GM23248 (cell line): ENCODE measurements at places on chromosomes 4 and X. TPM values are rescaled to one million over a fixed set of nuclear protein-coding genes. Genes with fewer than 3 reads are reported as not detected.

Gene BCORL1
- total RNA-seq: 0.38 and 1.7 TPM in 2 replicates

Gene LRIT3
- total RNA-seq: 0.11 TPM in 1 of 2 replicates, not detected in the other

Gene ZNF518B
- total RNA-seq: 19.0 and 28.7 TPM in 2 replicates

Gene CXCR3
- not detected in 2 replicates for total RNA-seq

Gene RIBC1
- total RNA-seq: 0.25 and 0.32 TPM in 2 replicates

Gene RGN
- total RNA-seq: 1.6 and 6.2 TPM in 2 replicates

Gene NPY5R
- not detected in 2 replicates for total RNA-seq

Gene LARP7
- total RNA-seq: 22.8 and 28.3 TPM in 2 replicates

Gene ADH1C
- total RNA-seq: not detected in 2 replicates

- DNase-seq: no peak
Observed at GRCh38 chr4:66028668-66029067, 358.4 kb upstream of the EPHA5 start.

- no peak for DNase-seq
Observed at GRCh38 chr4:87849612-87850011, 16.8 kb downstream of the MEPE start.

DNA sequence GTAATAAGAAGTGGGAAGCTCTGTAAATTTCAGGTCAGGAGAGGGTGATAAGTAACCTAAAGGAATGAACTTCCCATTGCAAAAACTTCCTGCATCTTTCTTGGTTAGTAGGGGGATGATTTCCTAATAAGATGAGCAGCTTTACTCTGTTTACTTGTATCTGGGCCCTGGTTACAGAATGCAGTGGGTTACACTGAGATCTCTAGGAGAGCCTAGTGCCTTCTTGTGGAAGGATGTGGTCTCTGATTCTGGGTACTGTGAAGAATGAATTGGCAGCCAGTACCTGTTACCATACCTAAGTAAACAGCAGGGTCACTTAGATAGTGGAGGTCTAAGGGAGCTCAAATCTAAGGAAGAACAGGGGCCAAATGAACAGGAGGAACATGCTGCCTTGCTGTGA is 320.6 kb downstream of the ARHGAP10 start:
- DNase-seq: no peak

- no peak for DNase-seq
Observed at GRCh38 chrX:123477673-123478072, 255.2 kb downstream of the THOC2 start.

GRCh38 chrX:118448273-118448783 is 47.3 kb upstream of the DOCK11 start:
- DNase-seq: peak; percentile 67

- no peak for DNase-seq
Observed at GRCh38 chr4:185541251-185541727, 6.0 kb upstream of the PDLIM3 start.

GRCh38 chr4:25628451-25628850 is 27.2 kb upstream of the SLC34A2 start:
- no peak for DNase-seq

- DNase-seq: no peak
Observed at GRCh38 chr4:54184581-54184980, 44.5 kb upstream of the PDGFRA start.

DNA sequence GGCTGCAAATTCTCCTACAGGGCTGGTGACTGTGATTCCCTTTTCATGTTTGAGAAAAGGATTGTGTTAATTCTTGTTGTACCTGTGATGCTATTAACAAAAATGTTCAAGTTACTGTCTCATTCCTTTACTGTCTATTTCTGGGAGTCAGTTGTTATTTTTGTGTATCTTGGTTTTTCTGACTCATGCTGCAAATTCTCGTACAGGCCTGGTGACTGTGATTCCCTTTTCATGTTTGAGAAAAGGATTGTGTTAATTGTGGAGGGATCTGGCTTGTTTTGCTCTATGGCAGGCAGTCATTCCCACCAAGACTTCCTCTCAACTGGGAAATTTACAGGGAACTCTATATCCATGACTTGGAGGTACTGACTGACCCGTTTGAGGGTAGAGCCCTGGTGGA is 693.4 kb upstream of the INTU start:
- peak; percentile 79 for DNase-seq

DNA sequence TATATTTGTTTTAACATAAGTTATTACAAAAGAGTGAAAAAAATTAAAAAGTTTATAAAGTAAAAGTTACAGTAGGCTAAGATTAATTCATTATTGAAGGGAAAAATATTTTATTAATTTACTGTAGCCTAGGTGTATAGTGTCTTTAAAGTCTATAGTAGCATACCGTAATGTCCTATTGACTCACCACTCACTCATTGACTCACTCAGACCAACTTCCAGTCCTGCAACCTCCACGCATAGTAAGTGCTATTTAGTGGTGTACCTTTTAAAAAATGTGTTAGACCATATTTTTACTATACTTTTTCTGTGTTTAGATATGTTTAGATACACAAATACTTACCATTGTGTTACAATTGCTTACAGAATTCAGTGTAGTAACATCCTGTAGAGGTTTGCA is 841.1 kb downstream of the CENPC start:
- DNase-seq: no peak

GRCh38 chr4:51943221-51943620 is 76.9 kb downstream of the LRRC66 start:
- peak; percentile 30 for DNase-seq

DNA sequence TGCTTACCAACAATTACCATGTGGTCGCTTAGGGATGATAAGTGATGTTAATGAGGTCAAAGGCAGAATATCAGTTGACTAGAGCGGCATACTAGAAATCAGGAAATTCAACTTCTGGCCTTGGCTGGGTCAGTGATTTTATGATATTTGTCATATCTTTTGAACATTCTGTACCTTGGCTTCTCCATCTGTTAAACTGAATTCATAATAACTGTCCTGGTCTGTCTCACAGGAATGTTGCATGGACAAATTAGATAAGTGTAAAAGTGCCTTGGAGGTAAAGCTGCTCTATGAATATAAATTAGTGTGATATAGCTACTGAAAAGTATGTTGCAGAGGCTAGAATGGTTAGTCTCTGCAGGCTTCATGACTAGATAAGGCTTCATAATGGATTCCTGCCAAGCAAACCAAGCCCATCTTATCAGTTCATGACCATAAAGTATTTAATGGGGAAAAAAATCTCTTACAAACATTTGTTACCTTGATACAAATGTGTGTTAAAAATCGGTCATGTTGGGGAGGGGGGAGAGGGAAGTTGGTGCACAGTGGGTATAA is 104.6 kb upstream of the BMPR1B start:
- DNase-seq: no peak

DNA sequence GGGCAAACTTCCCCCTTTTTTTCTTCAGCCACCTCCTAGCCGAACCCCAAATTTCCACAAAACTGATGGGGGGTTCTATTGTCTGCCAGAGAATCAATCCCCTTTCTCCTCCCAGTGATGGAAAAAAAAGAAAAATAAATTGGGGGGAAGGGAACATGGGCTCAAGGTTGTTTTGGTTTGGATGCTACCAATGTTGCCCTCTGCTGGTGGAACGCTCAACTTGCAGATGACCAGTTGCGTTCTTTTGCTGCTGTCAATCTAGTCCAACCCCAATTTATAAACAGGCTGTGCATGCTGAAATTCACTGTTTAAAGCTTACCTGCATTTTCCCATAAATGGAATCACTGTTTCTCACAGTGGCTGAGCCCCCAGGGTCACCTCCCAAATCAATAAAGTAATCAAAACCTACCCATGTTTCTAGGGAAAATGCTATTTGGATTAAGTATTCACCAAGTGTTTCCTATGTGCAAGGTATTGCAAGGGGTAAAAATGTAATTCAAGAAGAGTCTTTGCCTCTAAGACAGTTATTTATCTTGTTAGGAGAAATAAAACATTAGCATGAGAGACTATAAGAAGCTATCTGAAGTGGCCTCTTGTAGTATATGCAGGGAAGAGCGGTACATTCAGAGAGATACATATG is 116.7 kb upstream of the TMEM164 start:
- peak; percentile 62 for DNase-seq

- DNase-seq: no peak
Observed at GRCh38 chr4:14132301-14132700, 504.8 kb upstream of the BOD1L1 start.

DNA sequence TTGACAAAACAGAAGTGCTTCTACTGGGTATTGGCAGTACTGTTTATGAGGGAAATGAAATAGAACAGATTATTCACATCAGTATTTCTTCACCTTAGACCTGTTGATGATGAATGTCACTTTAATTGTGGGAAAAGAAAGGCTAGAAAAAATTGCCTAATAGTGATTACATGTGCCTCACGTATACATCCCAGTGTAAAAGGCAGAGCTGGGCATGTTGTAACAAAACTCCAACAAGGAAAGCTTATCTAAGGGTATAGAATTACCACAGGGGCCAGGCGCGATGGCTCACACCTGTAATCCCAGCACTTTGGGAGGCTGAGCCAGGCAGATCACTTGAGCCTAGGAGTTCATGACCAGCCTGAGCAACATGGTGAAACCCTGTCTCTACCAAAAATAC is 4.2 kb downstream of the PGM2 start:
- no peak for DNase-seq

DNA sequence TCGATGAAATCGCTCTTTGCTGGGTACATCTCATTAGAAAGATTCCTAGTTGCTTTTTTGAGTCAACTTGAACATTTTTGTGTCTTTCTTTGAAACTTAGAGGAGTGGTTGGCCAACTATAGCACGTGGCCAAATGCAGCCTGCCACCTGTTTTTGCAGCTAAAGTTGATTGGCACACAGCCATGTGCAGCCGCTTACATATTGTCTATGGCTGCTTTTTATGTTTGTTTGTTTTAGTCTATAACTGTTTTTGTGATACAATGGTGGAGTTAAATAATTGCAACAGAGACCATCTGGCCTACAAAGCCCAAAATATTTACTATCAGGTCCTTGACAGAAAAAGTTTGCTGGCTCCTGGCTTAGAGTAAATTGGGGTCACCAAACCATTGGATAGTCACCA is 86.3 kb downstream of the CLCN4 start:
- no peak for DNase-seq

DNA sequence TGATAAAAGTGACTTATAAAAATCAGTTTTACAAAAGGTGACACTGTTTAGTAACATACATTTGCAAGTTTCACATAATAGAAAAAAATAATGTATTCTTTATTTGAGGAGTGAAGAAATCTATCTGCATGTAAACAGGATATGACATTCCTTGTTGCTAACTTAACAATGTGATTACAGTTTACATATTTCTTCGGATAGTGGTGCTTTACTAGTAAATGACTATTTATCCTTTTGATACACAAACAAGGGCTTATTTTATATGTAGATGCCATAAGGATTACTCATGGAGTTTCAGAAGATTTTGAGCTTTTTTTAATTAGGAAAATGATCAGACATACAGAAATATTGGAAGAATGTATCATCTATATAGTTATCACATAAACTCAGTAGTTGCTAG is 126.5 kb downstream of the SLIT2 start:
- DNase-seq: no peak

- peak; percentile 21 for DNase-seq
Observed at GRCh38 chrX:39242187-39242586, 440.9 kb downstream of the MID1IP1 start.

DNA sequence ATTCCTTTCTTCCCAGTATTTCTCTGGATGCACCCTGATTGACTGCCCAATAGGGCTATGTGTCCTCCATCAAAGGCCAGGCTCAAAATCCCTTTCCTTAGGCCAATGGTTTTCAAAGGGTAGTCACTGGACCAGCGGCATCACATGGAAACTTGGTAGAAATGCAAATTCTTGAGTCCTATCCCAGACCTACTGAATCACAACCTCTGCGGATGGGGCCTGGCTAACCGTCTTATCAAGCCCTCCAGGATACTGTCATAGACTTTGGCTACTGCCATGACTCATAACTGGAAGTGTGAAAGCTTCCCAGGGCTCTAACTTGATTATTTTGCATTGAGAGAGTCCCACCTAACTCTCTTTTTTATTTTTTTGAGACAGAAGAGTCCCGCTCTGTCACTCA is 71.9 kb upstream of the TFDP3 start:
- DNase-seq: peak; percentile 80

- DNase-seq: peak; percentile 96
Observed at GRCh38 chr4:8537041-8537461, 43.1 kb upstream of the GPR78 start.

DNA sequence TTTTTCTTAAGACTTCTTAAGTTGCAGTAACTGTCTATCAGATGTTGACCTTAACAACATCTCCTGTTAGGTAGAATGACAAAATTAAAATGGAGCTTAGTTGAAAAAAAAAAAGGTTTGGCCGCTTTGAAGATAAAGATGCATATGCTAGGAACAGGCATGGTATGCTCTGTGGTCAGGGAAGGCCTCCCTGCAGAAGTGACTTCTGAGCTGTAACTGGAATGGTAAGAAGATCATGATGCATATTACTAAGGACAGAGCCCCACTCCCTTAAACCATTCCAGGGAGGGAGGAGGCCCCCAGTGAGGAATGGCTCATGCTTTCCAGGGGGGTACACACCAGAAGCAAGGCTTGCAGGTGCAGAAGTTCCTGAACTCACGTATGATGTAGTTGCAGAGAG is 43.7 kb downstream of the PDLIM5 start:
- no peak for DNase-seq

GRCh38 chrX:72376124-72376523 is 70.4 kb upstream of the CITED1 start:
- DNase-seq: no peak

DNA sequence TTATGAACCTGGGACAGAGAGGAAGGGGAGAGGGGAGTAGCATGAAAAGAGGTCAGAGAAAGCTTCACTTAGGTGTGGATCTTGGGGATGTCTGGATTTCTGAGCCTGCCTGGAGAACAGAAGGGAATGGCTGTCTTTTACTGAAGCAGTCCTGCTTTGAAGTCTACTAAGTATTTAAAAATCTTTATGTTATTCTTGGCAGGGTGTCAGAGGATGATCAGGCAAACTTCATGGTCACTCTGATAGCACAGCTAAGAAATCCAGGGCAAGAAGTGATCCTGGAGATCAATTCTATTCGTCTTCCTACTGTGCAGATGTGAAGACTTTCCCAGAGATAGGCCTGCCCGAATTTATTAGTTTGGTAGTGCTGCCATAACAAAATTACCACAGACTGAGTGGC is 464.4 kb upstream of the BOD1L1 start:
- peak; percentile 17 for DNase-seq

DNA sequence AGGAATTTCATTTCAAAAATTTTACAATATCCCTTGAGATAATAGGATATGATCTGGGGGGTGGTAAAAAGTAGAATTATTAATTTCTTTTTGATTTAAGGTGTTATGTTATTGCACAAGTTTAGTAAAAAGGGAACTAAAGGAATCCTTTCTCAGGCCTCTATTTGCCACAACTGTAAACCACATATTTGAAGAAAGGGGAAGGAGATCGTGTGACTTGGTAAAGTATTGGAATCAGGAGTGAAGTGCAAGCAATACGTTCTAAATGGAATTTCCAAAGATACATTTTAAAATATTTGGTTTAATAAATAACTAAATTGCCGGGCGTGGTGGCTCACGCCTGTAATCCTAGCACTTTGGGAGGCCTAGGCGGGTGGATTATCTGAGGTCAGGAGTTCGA is 35.3 kb upstream of the SCRG1 start:
- DNase-seq: no peak

- DNase-seq: no peak
Observed at GRCh38 chr4:82293304-82293703, 80.5 kb downstream of the HNRNPD start.
